Inflammatory macrophage treated with lipopolysaccharide for 4 hours (primary cell): ENCODE measurements at places on chromosomes 6 and 20.

- DNase-seq = no peak
Observed at GRCh38 chr20:1298888-1299511, 29.9 kb downstream of the SDCBP2 start.

GRCh38 chr6:127951172-127951917, 50.5 kb upstream of the THEMIS start:
- no peak for DNase-seq

DNA sequence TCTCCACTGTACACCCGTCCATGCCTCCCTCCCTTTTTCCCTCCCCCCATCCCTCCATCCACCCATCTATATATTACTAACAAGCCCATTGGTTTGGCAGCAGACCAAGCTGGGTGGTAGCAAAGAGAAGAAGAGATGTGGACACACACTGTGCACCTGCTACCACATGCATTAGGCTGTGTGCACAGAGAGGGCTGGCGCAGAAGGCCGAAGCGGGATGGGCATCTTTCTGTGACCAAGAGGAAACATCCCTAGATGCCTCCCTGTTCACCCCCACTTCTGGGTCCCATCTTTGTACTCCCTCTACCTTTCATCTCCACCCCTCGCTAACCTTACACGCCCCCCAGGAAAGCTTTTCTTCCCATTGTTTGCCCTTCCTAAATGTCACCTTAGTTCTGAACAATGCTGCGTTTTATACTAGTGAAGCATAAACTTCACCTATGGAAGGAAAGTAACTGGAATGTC, 64.9 kb upstream of the AFDN start:
- no peak for DNase-seq

GRCh38 chr6:81023007-81023582, 729.4 kb downstream of the TENT5A start:
- DNase-seq = no peak

DNA sequence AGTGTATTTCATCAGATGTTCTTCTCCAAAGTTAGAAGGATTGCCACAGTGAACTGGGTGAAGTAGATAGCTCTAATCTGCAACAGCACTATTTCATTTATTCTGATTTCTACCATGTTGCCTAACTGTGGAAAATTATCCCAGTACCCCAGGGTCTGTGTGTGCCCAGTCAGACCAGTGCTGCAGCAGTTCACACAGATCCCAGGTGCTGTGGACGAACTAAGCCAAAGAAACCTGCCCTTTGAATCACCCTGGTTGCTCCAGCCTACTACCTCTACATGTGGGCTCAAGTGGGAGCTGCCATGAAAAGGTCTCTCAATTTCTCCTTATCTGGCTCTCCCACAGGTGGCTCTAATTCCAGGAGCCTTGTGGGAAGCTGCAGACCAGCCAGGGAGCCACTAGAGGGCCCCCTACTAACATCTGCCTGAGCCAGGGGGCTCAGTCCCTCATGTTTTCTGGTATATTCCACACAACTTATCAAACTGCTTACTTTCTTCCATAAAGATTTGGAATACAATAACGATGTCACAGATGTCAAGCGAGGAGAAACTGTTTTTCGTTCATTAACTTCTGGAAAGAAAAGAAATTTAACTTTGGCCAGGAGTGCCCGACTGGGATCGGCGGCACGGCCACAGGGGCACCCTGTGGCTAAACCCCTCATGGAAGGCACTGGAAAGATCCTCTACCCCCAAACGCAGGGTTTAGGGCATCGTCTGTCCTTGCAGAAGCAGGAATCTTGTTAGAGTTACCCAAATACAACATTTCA, 31.6 kb upstream of the LY86 start:
- peak; percentile 87 for DNase-seq

- DNase-seq = no peak
Observed at GRCh38 chr20:15496501-15497039, 1076.7 kb downstream of the KIF16B start.

DNA sequence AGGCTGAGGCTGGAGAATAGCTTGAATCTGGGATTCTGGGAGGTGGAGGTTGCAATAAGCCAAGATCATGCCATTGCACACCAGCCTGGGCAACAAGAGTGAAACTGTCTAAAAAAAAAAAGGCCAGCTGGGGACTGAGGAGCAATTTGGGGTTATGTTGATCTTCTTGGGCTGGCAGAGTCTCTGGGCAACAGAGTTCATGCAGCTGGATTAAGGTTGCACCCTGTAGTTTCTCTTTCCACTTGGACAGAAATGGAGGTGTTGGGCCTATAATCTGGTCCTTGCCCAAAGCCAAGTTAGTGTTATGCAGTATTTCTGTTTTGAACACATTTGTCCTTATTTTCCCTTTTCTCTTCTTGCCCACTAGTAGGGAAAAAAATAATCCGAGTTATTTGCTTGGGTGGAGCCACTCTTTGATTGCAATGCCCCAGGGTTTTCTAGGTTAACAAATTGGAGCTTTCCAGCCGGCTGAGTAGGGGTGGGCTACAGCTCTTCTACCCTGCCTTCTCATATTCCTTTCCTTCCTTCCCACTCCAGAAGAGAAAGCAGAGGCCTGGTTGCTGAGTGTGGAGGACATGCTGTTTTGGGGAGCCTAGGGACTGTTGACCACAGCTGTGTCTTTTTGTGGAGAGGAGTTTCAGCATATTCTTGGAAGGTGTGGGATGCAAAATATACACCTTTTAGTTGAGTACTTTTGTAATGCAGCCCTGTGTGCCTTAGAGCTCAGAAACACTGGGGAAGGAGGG, 213.9 kb downstream of the SOX4 start:
- no peak for DNase-seq

GRCh38 chr6:52517502-52518278, 59.2 kb downstream of the TRAM2 start:
- peak; percentile 57 for DNase-seq

DNA sequence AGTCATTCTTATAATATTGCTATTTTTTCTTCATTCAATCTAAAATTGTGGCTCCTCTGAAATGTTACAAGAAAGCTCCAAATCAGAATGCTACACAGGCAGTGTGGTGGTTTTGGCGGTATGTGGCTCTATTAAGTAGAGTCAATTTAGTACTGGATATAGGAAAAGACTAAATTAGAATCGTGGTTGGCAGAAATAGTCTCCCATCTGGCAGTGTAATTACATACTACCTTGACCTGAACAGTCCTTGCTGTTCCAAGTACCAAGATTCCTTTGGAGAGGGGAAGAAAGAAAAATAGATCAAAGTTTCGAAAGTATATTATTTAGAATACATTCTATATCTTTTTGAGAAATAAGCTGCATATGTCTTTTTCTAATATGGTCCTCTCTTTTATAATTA, 78.2 kb downstream of the C6orf118 start:
- DNase-seq = no peak

GRCh38 chr6:1215023-1215422, 96.9 kb upstream of the FOXQ1 start:
- DNase-seq = no peak

GRCh38 chr6:17492350-17492749, 99.0 kb downstream of the CAP2 start:
- no peak for DNase-seq

DNA sequence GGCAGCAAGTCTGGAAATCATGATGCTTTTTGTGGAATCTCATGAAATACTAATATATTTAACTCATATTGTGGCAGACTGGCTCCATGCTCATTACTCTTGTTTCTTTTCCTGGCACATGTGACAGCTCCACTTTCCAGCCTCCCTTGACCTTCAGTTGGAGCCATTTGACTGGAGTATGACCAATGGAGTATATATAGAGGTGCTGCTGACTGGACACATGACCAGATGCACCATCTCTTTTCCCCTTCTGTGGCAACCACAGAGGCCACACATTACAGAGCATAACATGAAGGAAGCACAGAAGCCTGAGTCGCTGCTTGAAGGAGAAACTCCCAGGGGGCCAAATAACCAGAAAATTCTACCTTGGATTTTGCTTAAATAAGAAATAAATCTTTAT, 77.4 kb downstream of the MKKS start:
- no peak for DNase-seq

GRCh38 chr6:6605873-6606272, 17.4 kb downstream of the LY86 start:
- DNase-seq = no peak

DNA sequence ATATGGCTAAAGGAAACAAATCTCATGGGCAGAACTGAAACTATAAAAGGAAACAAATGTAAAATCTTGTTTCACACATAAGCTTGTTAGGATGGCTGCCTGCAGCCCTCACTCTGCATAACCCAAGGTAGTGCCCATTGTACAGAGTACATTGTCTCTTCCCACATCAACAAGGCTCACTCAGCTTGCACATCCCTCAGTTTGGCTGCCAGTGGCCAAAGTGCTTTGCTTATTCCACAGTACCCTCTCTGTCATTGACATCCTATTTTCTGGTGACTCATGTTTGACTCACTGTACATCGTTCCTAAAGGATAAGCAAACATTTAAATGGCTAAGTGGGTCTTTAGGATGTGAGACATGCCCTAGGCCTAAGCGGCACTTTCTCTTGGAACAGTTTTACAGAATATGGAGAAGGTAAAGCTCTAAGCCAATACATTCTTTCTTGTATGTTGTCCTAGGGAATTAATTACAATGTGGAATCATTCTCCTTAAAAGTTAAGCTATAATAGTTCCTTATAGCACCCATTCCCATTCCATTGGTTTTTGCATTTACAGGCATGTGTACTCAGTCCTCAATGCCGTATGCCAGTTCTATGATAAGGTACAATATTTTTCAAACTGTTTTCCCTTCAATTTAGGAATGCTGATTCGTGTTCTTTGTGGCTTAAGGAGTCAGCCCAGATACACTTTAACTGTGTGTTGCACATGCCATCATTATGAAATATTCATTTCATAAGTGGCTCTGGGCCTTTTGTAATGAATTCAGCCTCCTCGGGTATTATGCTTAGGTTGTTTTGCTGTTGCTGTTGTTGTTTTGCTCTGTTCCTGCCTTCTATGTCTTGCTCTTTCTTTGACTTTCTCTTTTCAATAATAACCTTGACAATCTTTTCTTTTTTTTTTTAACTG, 5.5 kb downstream of the ANKEF1 start:
- peak; percentile 74 for DNase-seq

GRCh38 chr6:13404892-13405254, 76.5 kb upstream of the TBC1D7 start:
- no peak for DNase-seq

- DNase-seq = no peak
Observed at GRCh38 chr20:16189371-16189770, 383.9 kb downstream of the KIF16B start.

- DNase-seq = peak; percentile 88
Observed at GRCh38 chr20:3786665-3787323, at the start of gene CENPB. TSS of gene CENPB (minus strand) at chr20:3786740. CDS start at chr20:3786483, 257 bp downstream.

DNA sequence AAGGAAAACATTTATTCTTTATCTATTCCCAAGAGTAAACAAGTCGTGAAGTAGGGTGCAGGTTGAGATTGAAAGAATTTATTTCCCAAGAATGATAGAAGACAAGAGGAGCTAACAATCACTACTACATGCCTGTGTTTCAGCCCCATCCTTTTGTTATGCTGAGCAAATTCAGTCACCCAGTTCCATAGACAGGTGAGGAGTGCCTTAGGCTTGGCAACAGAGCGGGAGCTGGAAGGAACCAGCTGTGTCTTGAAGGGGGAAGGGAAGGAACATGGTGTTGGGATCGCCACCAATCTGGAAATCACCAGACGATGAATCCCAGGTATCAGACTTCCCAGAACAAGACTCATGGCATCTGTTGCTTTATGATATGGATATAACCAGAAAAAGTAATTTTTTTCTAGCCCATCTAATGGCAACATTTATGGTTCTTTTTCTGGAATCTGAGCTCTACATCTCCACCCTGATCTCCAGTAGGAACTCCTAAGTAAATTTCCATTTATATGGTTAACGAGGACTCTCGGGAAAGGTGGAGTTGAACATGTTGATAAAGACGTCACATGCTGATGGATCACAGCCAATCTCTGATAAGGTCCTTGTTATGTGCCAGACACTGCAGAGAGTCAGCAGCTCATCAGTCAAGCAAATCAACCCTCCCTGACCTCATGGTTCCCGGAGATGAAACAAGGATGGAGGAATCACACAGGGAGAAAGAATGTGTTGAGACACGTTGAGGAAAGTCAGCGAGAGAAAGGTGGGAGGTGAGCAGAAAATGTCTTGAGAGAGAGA, 344.9 kb downstream of the SMOC2 start:
- DNase-seq = no peak

DNA sequence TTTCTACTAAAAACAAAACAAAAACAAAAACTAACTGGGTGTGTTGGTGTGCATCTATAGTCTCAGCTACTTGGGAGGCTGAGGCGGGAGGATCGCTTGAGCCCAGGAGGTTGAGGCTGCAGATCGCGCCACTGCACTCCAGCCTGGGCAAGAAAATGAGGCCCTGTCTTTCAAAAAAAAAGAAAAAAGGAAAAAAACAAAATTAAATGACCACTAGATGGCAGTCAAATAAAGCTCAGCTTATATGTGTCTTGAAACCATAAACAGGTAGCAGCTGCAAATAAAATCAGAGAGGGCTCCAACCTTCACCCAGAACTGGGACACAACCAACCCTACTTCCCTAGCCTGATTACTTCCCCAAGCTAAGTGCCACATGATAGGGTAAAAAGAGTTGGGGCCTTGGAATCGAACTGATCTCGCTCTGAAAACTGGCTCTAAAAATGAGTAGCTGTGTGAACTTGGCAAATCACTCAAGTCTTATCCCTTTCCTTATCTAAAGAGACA, 67.1 kb upstream of the ADGRF4 start:
- DNase-seq = peak; percentile 50

DNA sequence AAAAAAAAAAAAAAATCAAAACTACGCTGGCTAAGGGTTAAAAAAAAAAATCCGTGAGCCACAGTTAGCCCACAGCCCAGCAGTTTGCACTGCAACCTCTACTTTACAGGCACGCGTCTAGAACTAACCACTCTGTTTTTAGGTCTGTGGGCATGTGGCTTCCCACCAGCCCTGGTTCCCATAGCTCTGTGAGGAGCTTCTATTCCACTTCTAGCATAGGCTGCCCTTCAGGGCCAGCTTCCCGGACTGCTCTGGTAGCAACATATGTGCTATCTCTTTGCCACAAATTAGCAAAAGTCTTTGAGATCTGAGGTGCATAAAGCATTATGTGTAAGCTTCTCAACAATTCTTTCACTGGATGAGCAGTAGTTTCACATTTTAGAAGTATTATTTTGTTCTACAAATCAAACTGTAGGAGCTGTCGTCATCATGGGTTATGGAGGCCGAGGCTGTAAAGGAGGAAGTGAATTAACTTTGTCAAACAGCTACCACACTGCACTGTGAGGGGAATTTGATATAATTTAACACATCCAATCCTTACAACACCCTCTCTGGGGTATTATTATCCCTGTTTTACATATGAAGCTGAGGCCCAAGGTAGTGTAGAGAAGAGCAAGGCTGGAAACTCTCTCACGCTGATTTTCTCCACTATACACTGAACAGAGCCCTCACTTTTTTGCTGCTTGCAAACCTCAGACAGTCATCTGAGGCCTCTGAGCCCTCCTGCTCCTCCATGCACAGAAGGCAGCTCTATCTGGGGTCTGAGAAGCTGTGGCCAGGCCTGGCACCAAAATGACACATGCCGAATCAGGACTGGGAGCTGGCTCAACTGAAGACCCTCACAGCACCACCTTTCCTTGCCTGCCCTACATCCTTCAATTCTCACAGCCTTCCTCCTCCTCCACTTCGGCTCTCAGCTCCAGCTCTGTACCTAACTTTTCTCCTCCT, 35.4 kb downstream of the MAN1A1 start:
- DNase-seq = peak; percentile 68

GRCh38 chr6:167846997-167847606, 20.4 kb downstream of the AFDN start:
- no peak for DNase-seq

GRCh38 chr6:686497-686896, 6.4 kb downstream of the EXOC2 start:
- DNase-seq = no peak
